ENCODE measurements at places on chromosomes 2 and 18.

DNA sequence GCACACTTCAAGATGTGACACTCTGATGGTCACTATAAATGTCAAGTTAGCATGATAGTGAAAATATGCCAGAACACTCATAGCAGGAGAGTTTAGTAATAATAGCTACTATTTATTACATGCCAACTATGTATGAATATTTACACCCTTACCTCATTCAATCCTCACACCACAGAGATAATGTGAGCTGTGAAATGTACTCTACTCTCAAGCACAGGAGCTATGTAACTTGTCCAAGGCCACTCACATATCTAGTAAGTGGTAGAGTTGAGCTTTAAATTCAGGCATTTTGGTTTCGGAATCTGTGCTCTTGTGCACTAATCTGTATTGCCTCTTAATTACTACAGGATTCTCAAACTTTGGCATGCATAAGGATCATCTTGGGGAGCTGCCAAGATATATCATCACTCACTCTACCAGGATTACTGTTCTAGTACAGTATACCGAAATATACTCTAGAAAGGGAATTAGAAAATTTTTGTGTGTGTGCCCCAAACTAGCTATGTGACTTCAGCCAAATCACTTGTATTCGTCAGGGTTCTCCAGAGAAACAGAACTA is 154.3 kb downstream of the PLCL1 start:
- no peak for DNase-seq

- DNase-seq: no peak
Observed at GRCh38 chr2:85181844-85182456, 48.8 kb downstream of the TCF7L1 start.

DNA sequence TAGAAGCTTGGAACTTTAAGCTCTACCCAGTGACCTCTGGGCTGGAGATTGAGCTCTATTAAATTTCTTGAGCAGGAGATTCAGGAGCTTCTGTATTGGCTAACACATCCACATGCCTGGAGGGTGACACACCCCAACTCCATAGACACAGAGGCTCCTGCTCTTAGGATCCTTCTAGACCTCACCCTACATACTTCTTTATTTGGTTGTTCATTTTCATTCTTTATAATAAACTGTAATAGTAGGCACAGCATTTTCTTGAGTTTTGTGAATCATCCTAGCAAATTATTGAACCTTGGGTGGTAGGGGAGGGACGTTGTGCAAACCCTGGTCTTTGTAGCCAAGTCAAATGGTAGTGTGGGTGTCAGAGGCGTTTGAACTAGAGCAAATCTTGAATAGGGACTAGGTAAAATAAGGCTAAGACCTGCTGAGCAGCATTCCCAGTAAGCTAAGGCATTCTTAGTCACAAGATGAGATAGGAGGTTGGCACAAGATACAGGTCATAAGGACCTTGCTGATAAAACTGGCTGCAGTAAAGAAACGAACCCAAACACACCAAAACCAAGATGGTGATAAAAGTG is 323.8 kb upstream of the GALNT5 start:
- DNase-seq: no peak

- no peak for DNase-seq
Observed at GRCh38 chr2:97848306-97848705, 134.9 kb downstream of the ZAP70 start.

- DNase-seq: no peak
Observed at GRCh38 chr18:63438181-63438580, 15.9 kb upstream of the VPS4B start.

- no peak for DNase-seq
Observed at GRCh38 chr2:158715357-158715756, 79.8 kb upstream of the DAPL1 start.

- DNase-seq: no peak
Observed at GRCh38 chr2:133838642-133839365, 270.5 kb upstream of the NCKAP5 start.

- DNase-seq: no peak
Observed at GRCh38 chr2:126272401-126272800, 383.6 kb upstream of the GYPC start.

DNA sequence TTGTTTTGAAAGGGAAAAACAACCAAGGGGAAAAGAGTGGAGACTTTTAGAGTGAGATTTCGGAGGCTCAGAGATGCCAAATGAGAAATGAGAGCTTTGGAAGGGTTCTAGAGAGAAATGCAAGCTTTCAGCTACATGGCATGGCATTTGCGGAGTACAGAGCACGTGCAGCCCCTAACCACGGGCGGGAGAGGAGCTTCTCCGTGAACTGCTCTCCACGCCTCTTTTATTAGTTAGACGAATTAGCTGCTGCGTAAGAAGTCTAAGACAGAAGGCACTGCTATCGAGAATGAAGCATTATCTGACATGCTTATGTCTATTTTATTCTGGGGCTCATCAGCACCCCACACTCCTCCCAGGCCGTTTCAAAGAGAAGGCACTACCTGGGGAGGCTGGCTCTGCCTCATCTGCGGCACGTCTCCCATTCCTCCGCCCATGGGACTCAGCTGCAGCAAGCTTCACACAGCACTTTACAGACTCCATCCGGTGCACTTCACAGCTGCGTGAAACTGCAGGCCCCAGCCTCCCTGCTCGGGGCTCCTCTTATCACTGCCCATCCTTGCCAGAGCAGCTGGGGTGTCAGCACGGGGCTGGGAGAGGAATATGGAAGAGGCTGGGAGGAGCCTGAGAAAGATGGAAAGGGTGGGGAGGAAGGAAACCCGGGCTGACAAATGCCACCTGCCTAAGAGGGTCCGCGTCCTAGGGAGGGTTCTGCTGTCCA is 207.3 kb upstream of the APCDD1 start:
- DNase-seq: no peak

- no peak for DNase-seq
Observed at GRCh38 chr18:57581301-57581934, 5.1 kb downstream of the FECH start.

DNA sequence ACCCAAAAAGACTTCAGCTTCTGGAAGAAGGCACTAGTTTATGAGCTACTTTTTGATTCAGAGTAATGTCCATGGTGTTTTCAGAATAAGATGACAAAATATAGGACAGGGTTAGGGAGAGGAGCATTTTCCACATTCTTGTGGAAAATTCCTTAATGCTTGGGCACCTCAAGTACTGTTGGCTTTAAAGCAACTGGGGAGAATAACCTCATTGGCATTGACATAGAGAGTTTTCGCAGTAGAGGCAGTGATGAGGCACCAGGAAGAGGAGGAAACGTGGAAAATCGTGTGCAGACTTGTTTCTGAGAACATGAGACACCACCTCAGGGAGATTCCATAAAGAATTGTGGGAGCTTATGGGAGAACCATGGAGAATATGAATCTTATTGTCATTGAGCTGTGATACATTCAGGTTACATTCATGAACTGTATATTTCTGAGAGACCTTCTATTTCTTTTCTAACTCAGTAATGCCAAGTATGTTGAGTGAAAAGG is 929.0 kb upstream of the NRXN1 start:
- DNase-seq: no peak

DNA sequence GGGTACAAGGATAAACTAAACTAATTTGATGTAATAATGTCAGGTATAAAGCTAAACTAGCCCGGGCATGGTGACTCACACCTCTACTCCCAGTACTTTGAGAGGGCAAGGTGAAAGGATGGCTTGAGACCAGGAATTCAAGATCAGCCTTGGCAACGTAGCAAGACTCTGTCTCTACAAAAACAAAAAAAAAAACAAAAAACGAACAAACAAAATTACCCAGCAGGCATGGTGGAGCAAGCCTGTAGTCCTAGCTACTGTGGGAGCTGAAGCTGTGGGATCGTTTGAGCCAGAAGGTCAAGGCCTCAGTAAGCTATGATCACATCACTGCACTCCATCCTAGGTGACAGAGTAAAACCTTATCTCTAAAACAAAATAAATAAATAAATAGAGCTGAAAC is 131.8 kb upstream of the KYNU start:
- DNase-seq: no peak

GRCh38 chr2:239869272-239870155 is 155.6 kb downstream of the NDUFA10 start:
- DNase-seq: no peak

GRCh38 chr18:8468921-8469335 is 140.3 kb upstream of the RAB12 start:
- no peak for DNase-seq

DNA sequence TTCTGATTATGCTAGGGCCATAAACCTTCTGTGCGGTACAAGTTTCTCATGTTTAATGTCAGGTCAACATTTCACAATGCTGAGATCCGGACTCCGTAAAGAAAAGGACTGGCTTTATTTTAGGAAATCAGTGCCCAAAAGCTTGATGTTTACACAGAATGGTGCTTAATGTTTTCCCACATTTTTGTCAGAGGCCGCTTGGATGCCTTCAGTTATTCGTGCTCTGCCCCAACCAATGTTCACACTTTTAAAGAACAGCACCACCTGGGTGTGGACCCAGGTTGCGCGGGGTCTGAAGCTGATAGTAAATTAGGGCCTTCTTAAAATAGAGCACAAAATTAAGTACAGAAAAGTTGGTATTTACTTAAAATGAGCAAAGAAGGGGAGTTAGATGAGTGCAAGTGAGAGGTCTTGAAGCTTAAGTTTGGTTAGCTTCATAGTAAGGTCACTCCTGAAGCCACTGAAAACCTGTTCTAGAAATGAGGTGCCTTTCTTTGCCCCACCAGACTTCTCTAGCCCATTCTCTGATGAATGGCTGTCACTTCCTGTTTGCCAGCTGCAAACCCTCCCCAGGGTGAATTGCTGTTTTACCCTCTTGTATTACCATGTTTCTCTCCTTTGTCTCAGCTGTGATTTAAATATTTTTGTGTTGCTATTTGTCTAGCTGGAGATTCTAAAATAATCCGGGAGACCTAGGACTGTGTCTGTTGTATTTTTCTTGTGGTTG is 20.5 kb downstream of the SLC3A1 start:
- no peak for DNase-seq

- no peak for DNase-seq
Observed at GRCh38 chr18:61967252-61967891, 74.6 kb upstream of the RNF152 start.

- DNase-seq: no peak
Observed at GRCh38 chr2:241430178-241430577, 74.1 kb downstream of the FARP2 start.

DNA sequence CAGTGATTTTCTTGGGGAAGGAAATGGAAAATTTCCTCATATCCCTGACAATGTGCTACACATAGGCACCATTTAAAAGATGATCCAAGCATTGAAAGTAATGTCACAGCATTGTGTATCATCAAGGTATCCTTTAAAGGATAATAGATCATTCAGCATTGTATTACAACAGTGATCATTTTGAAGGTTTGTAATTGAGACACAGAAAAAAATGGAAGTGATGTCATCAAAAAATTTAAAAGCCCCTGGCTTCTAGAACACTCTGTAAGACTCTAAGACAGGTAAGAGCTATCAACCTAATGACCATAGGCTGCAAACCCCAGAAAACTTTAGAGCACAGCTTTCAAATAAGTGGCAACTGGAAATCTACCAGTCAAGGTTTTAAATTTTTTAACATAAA is 271.4 kb downstream of the ETAA1 start:
- no peak for DNase-seq

GRCh38 chr2:203399031-203399430 is 70.8 kb downstream of the ABI2 start:
- no peak for DNase-seq

GRCh38 chr2:9498210-9498609 is 23.9 kb downstream of the IAH1 start:
- DNase-seq: no peak

GRCh38 chr2:224970311-224970710 is 72.0 kb downstream of the DOCK10 start:
- DNase-seq: no peak

DNA sequence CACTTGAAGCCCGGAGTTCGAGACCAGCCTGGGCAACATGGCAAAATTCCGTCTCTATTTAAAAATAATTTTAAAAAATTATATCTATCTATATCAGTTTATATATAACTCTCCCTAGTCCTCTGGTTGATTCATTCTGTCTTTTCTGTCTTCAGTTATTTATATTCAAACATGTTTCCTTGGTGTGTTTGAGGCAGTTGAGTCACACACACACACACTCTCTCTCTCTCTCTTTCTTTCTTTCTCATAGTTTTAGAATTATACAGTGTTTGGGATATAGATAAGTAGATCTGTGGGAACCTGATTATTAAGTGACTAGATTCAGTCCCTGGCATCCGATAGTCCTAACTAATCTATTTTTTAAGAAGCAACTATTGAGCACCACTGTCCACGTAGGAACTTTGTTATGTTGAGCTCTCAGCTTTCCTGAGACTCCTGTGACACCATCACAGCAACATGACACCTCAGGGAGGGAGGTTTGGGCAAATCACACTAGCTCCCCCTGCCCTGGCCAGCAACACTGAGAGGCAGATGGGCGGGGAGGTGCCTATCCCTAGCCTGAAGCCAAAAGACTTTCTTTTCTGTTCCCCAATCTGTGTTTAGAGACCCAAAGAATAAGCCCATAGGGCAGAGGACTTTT is 482.7 kb downstream of the DLGAP1 start:
- DNase-seq: no peak

DNA sequence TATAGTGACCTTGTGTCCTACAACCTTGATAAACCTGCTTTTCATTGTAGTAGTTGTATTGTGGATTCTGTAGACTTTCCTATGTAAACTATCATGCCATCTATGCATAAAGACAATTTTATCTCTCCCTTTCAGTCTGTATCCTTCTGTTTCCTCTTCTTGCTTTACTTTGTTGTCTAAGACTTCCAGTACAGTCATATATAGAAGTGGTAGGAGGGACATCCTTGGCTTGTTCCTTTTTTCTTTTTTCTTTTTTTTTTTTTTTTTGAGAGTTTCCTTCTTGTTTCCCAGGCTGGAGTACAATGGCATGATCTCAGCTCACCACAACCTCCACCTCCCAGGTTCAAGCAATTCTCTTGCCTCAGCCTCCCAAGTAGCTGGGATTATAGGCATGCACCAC is 39.7 kb downstream of the UBE2F start:
- DNase-seq: no peak

Measured in stimulated activated CD4-positive, alpha-beta T cell treated with anti-CD3 and anti-CD28 coated beads, Interleukin-1b, Interleukin-23, amount 100 ng/mL, for 1 hour (primary cell).